ENCODE measurements at places on chromosomes 11 and 22.

GRCh38 chr11:117482881-117483280 lies 155.2 kb downstream of the CEP164 start:
- DNase-seq: no peak

DNA sequence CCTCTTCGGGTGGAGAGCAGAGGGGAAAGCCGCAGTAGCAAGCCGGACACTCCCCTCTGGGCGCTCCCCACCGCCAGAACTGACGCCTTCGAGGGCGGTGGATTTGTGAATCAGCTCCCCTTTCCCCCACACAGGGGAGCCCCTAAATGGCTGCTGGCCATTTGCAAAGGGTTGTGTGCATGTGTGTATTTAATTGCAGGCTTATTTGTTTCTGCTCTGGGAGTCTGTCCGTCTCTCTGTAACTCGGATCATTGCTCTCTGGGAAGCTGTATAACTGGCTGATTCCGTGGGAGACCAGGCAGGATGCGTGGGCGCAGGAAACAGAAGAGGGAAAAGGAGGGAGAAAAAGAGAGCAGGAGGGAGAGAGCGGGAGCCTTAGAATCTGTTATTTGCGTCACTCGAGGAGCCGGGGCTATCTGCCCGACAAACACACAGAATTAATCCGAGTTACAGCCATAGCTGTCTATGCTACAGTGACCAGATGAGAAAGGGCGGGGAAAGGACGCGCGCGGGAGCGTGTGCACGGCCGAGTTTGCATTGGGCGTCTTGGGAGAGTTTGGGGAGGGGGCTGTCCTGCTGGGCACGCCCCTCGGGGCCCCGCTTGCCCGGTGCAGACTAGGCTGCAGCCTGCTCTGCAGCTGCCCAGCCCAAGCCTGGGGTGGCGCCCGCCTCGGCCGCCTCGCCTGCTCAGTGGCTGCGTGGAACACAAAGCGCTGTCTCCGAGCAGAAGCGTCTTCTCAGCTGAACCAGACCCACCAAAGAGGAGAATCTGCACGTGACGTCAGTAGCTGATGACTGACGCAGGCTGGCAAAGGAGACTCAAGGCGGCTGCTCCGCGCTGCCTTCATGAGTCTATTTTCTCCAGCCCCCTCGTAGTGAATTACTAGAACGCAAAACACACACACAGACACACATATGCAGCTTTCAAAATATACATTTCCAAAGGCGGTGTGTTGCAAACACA lies 105.3 kb upstream of the HSD17B12 start:
- DNase-seq: no peak

DNA sequence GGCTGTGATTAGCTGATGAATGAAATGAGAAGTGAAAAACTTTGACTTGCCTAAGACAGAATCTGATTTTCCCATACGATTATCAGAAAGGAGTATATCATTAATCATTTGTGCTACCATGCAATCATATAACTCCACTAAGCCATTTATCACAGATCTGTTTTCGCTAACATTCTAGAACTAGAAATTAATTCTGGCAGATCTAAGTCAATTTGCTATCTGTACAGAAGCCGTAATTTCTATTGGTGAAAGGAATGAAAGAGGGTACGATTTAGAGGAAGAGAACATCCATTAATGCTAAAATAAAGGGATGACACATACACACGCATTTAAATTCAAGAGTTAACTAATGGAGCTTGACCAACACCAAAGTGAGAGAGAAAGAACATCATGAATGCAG lies 201.6 kb downstream of the SBF2 start:
- no peak for DNase-seq

GRCh38 chr11:132057266-132057665 lies 686.9 kb downstream of the NTM start:
- no peak for DNase-seq
